ENCODE measurements at places on chromosomes 12 and 14.
A peak's percentile ranks its signal among the peaks of the same experiment; 100 is the strongest.

DNA sequence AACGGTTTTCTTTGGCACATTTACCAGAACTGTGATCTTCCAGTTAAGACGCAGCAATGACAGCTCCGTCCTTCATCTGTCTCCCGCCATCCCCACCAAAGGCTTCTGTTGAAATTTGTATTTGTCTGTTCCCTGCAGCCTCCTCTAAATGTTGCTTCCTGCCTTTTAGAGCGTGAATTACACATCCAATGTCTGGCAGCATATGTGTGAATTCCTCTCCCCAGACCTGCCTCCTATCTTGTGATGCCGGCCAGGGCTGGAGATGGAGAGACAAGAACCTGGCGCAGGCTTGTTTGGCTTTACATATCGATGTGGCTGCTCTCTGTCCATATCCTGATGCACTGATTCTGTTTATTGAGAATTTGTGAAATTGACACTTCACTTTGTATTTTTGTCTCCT lies 738.4 kb upstream of the TMEM132C start:
- no peaks in the 10 kb centered on the region for H3K36me3 ChIP-seq
- H3K4me3 ChIP-seq, result no peak overlapping the region
- no peaks in the 10 kb centered on the region for H3K4me1 ChIP-seq

- no peak for DNase-seq
- no peak overlapping the region for H3K27ac ChIP-seq
- no peak overlapping the region for H3K4me3 ChIP-seq
- H3K4me1 ChIP-seq, result no peaks in the 10 kb centered on the region
- H3K27me3 ChIP-seq, result no peaks in the 10 kb centered on the region
Observed at GRCh38 chr12:51626629-51627028, 35.6 kb downstream of the SCN8A start.

DNA sequence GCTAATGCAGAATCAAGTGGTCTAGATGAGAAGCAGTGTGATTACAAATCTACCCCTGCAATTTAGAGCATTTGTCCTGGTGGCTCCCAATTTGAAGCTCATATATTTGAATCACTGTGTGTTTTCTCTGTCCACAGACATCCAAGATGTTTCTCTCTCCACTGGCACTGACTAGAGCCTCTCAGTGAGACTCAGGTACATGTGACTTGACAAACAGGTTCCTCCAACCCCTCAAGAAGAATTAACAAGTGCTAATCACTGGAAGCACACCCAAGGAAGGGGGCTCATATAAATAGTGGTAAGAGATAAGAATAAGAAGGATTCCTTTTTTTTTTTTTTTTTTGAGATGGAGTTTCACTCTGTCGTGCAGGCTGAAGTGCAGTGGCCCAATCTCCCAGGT lies 20.5 kb downstream of the OR10G2 start:
- no peaks in the 10 kb centered on the region for H3K27me3 ChIP-seq
- H3K4me1 ChIP-seq, result no peaks in the 10 kb centered on the region
- H3K27ac ChIP-seq, result no peak overlapping the region
- H3K4me3 ChIP-seq, result no peak overlapping the region
- H3K36me3 ChIP-seq, result no peaks in the 10 kb centered on the region
- no peak for DNase-seq

GRCh38 chr12:42298887-42299286 lies 27.0 kb downstream of the ZCRB1 start:
- no peak overlapping the region for H3K27ac ChIP-seq
- H3K4me1 ChIP-seq, result no peaks in the 10 kb centered on the region
- no peak overlapping the region for H3K4me3 ChIP-seq
- DNase-seq, result no peak
- no peaks in the 10 kb centered on the region for H3K36me3 ChIP-seq

- peak within 1 kb of the TSS; percentile 67 for H3K4me3 ChIP-seq
- H3K36me3 ChIP-seq, result peaks cover 4% of the 10 kb centered on the region
- no peaks in the 10 kb centered on the region for H3K27me3 ChIP-seq
Observed at GRCh38 chr14:21525962-21526671, at the start of gene SALL2. Gene SALL2, minus strand, starts transcription at chr14:21526346. Its CDS starts 219 bp downstream, at chr14:21526127.

- no peaks in the 10 kb centered on the region for H3K4me1 ChIP-seq
- H3K36me3 ChIP-seq, result no peaks in the 10 kb centered on the region
- no peak overlapping the region for H3K27ac ChIP-seq
- DNase-seq, result no peak
- H3K4me3 ChIP-seq, result no peak overlapping the region
- H3K27me3 ChIP-seq, result no peaks in the 10 kb centered on the region
Observed at GRCh38 chr14:72638021-72638420, 255.9 kb downstream of the DPF3 start.

GRCh38 chr12:93177208-93178153 lies 200.2 kb upstream of the NUDT4 start:
- H3K27ac ChIP-seq, result no peak overlapping the region
- no peaks in the 10 kb centered on the region for H3K4me1 ChIP-seq
- no peak for DNase-seq
- no peak overlapping the region for H3K4me3 ChIP-seq

DNA sequence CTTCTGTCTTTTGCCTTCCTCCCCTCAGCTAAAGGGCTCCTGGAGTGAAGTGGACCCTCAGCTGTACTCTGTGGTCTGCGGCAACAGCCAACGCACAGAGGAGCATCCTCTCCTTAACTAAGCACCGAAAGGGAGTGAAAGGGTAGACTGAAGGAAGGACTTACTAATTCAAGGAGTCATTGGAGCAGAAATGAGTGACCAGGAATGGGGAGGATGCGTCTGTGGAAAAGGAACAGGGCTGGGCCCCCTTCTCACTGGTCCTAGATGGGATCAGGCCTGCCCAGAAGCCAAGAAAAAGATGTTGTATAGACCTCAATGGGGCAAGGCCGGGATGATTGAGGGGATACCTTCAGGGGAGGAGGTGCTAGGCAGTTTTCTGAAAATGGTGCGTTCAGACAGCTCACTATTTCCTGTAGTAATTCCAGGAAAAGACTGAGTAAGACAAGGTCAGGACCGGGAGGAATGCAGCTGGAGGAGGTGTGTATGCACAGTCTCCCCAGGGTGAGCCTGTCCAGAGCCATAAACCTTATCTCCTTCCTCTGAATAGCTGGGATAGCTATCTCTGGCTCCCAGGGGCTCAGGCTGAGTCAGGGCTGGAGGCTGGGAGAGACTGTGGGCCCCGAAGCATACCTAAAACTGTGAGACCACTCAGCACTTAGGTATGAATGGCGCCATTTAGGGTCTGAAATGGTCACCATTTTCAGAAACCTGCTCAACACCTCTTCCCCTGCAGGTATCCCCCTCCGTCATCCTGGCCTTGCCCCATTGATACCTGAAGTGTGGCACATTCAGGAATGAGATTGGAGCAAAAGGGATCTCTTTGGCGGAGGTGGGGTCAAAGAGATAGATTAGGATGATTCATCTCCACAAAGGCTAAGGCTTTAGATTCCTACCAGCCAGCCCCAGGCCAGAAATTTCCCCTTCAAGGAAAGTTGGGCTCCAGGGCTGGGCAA lies 20.2 kb upstream of the KRT8 start:
- no peak overlapping the region for H3K4me3 ChIP-seq
- H3K27ac ChIP-seq, result no peak overlapping the region
- H3K27me3 ChIP-seq, result no peaks in the 10 kb centered on the region
- H3K36me3 ChIP-seq, result no peaks in the 10 kb centered on the region
- no peak for DNase-seq

GRCh38 chr12:103799857-103800771 lies 40.9 kb downstream of the NT5DC3 start:
- DNase-seq, result no peak
- no peak overlapping the region for H3K27ac ChIP-seq
- no peaks in the 10 kb centered on the region for H3K27me3 ChIP-seq
- peaks cover 10% of the 10 kb centered on the region for H3K36me3 ChIP-seq

- H3K4me1 ChIP-seq, result peaks cover 34% of the 10 kb centered on the region
- H3K27me3 ChIP-seq, result no peaks in the 10 kb centered on the region
- peak overlapping the region; percentile 35 for H3K4me3 ChIP-seq
Observed at GRCh38 chr12:132506328-132507160, 16.6 kb downstream of the FBRSL1 start.

- no peaks in the 10 kb centered on the region for H3K27me3 ChIP-seq
- H3K36me3 ChIP-seq, result no peaks in the 10 kb centered on the region
- peak overlapping the region; percentile 43 for H3K27ac ChIP-seq
- H3K4me1 ChIP-seq, result peaks cover 40% of the 10 kb centered on the region
- H3K4me3 ChIP-seq, result peak overlapping the region; percentile 26
- DNase-seq, result peak; percentile 70
Observed at GRCh38 chr14:92534932-92535643, 21.5 kb downstream of the RIN3 start.

GRCh38 chr14:67749341-67750084 lies 47.8 kb downstream of the RDH12 start:
- H3K27me3 ChIP-seq, result no peaks in the 10 kb centered on the region
- no peak for DNase-seq
- no peaks in the 10 kb centered on the region for H3K4me1 ChIP-seq
- H3K4me3 ChIP-seq, result no peak overlapping the region
- peaks cover 76% of the 10 kb centered on the region for H3K36me3 ChIP-seq
- no peak overlapping the region for H3K27ac ChIP-seq

GRCh38 chr12:102465762-102466560 lies 14.4 kb downstream of the IGF1 start:
- H3K27me3 ChIP-seq, result no peaks in the 10 kb centered on the region
- no peak for DNase-seq
- no peaks in the 10 kb centered on the region for H3K36me3 ChIP-seq
- H3K4me3 ChIP-seq, result no peak overlapping the region
- H3K27ac ChIP-seq, result no peak overlapping the region
- H3K4me1 ChIP-seq, result no peaks in the 10 kb centered on the region

GRCh38 chr14:78637489-78637888 lies 467.3 kb downstream of the NRXN3 start:
- H3K27me3 ChIP-seq, result no peaks in the 10 kb centered on the region
- H3K36me3 ChIP-seq, result no peaks in the 10 kb centered on the region
- no peak overlapping the region for H3K27ac ChIP-seq
- no peak overlapping the region for H3K4me3 ChIP-seq

- H3K27me3 ChIP-seq, result no peaks in the 10 kb centered on the region
- no peaks in the 10 kb centered on the region for H3K36me3 ChIP-seq
- DNase-seq, result no peak
- H3K4me3 ChIP-seq, result no peak overlapping the region
- no peak overlapping the region for H3K27ac ChIP-seq
Observed at GRCh38 chr14:105255021-105255507, 6.7 kb downstream of the BTBD6 start.

DNA sequence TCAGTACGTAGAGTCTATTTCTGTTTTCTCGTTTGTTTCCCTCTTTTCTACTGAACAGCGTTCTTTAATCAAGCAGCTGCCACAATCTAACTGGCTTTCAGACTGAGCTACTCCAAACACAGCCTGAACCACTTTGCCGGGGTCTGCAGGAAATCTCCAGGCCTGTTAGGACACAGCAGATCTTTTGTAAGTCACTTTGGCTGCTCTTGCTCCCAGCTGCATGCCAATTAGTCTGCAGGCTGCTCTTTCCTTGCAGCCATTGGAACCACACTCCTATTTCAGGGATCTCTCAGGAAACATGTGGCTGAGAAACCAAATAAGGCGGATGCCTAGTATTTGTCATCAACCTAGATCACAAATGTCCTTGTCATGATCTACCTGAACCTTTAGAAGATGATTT lies 73.6 kb downstream of the TMTC1 start:
- H3K4me1 ChIP-seq, result no peaks in the 10 kb centered on the region
- H3K27me3 ChIP-seq, result no peaks in the 10 kb centered on the region
- no peak overlapping the region for H3K27ac ChIP-seq
- H3K4me3 ChIP-seq, result no peak overlapping the region

DNA sequence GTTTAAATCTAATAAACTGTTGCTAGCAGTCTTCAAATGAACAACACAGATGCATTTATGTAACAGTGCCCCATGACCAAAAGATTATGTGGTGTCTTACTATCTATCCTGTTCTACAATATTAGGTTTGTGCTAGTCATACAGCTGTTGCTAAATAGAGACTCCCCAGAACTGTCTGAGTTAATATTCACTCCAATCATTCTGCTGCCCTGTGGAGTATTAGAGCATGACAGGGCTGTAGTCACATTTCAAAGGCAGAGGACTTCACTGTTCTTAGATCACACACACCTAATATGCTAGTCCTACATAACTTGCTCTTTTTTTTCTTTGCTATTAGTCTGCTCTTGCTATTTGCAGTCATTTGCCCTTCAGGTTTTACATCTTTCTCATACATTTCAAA lies 157.6 kb upstream of the MDGA2 start:
- H3K27ac ChIP-seq, result no peak overlapping the region
- H3K27me3 ChIP-seq, result no peaks in the 10 kb centered on the region
- no peak for DNase-seq

DNA sequence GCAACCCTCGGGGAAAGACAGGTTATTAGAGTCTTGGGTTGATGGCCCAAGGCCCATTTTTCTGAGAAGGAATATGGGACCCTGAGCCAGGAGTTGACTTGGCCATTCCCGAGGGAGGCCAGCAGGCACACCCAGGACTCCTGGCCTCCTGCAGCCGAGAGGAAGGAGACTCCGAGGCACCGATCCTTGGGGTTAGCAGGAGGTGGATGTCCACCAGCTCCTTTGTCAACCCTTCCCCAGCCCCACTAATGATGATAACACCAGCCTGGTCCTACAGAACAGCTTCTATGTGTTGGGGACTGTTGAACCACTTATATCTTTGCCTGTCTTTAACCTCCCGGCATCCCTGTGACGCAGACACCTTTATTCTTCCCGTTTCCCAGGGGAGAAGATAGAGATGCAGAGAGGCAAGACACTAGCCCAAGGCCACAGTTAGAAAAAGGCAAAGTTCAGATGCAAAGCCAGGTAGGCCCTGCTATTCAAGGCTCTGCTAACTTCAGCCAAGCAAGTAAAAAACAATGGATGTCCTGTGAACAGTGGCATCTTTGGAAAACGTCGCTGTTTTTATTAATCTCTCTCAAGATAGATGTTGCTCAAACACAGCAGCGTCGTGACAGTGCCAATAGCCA lies 767.3 kb upstream of the TBX3 start:
- H3K4me1 ChIP-seq, result no peaks in the 10 kb centered on the region
- no peaks in the 10 kb centered on the region for H3K36me3 ChIP-seq
- H3K27me3 ChIP-seq, result no peaks in the 10 kb centered on the region

DNA sequence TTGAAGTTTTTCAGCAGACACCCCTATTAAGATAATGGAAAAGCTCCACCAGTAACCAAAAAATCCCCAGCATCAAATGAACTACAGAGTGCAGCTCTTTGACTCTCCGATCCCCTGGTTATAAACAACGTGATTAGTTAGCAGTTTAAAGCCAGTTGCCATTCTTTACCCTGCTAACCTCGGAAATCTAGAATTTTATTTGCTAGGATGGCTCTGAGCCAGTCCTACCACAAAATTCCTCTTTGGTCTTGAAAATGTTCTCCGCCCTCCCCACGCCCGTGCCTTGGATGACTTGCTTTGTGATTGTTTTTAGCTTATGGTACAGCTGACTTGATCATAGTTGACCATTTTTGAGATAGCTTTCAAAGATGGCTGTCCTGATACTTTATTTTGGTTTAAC lies 1.2 kb downstream of the KLHDC2 start:
- H3K36me3 ChIP-seq, result peaks cover 4% of the 10 kb centered on the region
- peak overlapping the region; percentile 96 for H3K27ac ChIP-seq
- H3K27me3 ChIP-seq, result no peaks in the 10 kb centered on the region
- H3K4me1 ChIP-seq, result peaks cover 26% of the 10 kb centered on the region
- no peak for DNase-seq
- peak overlapping the region; percentile 62 for H3K4me3 ChIP-seq
